ENCODE measurements at places on chromosomes 2 and 18.
A peak's percentile ranks its signal among the peaks of the same experiment; 100 is the strongest.

- no peak for DNase-seq
These were observed 6.5 kb downstream of the MAP4K4 start for GRCh38 chr2:101704046-101704466.

DNA sequence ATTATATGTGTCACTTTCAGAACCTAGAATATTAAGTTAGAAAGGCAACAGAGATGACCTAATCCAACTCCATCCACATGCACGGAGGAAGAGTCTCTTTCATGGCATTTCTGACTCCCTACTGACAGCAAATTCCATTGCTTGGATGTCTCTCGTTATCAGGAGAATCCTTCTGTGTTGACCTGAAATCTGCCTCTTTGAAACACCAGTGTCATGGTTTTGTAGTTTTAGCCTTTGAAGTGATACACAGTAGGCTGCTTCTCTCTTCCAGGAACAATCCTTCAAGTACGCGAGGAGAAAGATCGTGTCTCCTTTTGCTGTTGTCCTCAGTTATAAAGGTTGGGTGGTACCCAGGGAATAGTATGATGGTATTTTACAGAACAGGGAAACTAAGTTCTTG lies 201.9 kb upstream of the RASGRP3 start:
- DNase-seq: no peak

DNA sequence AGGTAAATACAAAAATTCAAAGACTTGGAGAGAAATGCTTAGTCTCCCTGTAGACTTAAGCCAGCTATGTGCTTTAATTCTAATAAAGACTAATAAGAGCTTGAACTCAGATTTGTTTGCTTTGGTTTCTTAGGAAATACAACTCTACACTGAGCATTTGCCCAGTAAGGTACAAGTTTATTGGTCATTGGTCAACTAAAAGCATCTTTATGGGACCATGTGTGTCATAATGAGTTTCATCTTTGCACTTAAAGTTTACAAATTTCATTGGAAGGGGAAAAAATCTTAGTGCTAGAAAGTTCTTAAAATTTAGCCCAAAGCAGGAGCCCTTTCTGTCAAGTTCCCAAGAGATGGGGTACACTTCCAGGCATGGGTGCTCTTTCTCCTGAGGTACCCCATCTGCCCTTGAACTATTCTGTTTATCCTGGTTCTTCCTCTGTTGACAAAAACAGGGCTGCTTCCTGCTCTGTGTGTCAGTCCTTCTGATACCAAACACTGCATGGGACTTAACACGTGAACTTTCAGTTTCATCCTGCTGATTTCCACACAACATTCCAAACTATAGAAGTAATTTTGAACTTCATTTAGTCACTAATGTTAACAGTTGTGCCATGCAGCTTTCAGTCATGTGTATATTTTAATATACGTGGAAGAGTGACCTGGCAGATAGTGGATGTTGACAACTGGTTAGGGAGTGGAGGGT lies 200.2 kb downstream of the TPGS2 start:
- DNase-seq: no peak

DNA sequence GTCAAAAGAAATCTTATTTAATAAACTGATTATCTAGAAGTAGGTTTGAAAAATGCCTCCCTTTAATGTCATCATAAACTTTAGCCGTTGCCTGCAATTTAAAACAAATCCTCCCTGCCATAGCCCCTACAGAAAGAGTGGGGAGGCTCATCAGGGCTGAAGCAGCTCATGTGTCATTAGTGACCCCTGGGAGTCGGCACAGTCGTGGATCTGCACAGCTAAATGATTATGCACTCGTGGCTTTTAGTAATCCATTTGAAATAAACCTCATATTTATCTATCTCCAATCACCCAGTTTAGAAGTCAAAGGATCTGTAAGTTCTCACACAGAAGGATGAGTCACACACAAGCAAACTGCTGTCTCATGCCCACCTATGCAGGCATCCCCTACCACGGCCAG lies 277.3 kb downstream of the SS18 start:
- no peak for DNase-seq

GRCh38 chr2:43161650-43162510 lies 64.5 kb downstream of the ZFP36L2 start:
- DNase-seq: no peak

- no peak for DNase-seq
These were observed 277.7 kb upstream of the SALL3 start for GRCh38 chr18:78701771-78702396.

DNA sequence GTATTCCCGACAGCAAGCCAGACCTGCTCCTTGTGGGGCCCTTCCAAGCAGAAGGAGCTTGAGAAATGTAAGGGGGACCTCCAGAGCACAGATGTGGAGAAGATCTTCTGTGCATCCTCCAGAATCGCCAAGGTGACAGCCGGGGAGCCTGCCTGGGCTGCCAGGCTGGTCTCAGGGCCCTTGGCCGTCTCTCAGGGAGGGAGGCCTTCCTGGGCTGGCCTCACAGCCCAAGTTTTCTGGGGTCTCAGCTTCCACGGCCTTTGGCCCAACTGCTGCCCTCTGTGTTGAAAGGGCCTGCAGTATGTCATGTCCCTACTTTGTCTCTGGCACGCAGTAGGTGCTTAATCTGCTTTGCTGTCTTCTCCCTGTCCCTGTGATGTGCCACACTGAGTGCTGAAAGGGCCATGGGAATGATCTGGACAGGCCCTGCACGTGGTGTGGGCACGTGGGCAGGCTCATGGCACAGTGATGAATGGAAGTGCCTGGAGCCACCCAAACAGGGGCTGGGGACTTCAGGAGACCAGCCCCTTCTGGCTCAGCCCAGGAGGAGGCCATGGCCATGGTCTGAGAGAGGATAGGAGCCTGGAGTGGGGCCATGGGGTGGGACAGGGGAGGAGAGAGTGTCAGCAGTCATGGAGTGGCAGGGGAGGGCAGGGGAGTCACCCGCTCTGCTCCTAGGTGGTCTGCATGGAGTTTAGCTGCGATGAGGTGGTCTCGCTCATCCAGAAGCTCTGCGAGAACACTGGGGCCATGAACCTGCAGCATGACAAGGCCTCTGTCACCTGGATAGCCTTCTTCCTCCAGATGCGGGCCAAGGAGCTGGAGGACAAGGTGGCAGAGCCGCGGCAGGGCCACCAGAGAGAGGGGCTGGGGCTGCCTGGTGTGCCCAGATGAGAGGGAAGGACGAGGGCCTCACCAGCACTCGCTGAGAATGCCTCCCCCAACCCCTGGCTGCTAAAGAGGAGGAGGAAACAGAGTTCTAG lies 35.4 kb downstream of the HJURP start:
- DNase-seq: no peak

DNA sequence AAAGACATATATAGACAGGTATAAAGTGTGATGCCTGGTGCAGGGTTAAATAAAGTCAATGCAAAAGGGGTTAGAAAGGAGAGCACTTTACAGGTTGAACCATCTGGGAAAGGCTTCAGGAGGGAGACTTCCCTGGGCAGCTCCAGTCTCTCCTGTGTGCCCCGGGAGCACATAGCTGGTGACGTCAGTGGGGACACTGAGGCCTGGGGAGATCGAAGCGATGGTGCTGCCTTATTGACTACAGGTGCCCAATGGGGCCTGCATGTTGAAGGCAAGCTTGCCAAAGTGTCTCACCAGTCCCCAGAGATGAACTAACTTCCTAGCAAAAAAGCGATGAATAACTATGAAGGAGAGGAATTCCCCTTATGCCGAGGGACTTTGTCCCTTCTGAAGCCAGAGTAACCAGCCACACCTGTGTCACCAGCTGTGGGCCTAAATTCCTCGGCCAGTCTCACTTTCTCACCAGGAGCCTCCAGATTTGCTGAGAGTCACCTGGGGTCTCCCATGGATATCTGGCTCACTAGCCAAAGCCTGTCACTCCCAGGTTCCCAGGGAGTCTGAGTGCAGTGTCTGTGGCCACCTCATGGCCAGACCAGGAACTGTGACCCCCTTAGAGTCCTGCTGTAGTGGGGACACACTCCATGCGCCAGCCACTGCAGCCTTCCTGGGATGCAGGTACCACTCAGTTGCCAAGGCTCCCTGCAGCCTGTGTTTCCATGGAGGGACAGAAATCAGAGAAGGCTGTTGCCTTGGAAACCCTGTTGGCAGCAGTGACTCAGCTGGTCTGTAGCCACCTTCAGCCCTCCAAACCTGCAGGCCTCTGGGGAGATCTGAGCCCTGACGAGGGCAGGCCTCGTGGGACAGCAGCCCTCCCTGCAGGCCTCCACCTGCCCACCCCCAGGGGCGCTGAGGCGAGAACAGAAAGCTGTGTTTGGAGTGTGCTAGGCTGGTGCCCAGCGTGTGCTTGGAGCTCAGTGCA lies 128.7 kb downstream of the CTIF start:
- no peak for DNase-seq

- DNase-seq: no peak
These were observed 255.6 kb downstream of the RDH14 start for GRCh38 chr2:18304849-18305248.

- no peak for DNase-seq
These were observed 9.2 kb downstream of the CCNYL1 start for GRCh38 chr2:207720517-207721187.

DNA sequence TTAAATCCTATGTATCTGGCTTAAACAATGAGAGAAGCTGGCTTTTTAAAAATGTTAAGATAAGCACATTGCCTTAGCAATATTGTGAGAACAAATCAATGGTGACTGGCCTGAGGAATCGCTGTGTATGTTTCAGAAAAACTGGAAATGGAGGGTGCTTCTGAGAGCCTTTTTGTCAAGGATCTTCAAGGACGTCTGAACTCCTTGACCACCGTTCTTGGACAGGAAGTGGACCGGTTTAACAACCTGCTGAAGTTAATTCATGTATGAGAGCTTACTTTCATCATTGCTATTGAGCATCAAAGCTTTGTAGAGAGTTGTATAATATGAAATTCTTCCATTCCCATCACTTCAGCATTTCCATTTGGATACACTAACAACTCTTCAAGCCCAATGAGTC lies 72.6 kb downstream of the TRABD2A start:
- DNase-seq: no peak

DNA sequence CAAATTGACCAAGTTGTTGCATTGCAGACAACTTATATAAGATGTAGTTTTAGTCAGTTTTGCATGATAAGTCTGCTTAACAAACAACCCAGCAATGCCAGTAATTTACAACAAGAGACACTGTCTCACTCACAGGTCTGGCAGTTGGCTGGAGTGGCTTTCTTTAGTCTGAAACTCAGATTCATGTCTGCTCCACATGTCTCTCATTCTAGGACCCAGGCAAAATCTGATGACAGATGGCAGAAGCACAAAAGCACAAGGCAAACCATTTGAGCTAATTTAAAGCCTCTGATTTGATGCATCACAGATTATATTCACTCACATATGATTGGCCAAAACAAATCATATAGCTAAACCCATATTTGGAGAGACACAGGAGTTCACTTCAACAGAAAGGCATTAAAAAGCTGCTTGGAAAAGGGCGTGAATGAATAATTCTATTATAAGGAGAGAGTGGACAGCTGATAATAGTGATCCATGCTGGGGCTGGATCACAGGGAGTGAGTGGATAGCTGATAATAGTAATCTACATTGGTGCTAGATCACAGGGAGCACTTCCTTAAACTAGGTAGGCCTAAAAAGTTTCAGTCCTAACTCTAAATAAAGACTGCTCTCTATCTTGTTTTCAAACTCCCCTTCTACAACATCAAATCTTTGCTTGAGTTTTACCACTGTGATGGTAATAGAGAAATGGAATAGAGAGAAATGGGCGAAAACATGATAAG lies 593.2 kb upstream of the ZNF804A start:
- DNase-seq: no peak

DNA sequence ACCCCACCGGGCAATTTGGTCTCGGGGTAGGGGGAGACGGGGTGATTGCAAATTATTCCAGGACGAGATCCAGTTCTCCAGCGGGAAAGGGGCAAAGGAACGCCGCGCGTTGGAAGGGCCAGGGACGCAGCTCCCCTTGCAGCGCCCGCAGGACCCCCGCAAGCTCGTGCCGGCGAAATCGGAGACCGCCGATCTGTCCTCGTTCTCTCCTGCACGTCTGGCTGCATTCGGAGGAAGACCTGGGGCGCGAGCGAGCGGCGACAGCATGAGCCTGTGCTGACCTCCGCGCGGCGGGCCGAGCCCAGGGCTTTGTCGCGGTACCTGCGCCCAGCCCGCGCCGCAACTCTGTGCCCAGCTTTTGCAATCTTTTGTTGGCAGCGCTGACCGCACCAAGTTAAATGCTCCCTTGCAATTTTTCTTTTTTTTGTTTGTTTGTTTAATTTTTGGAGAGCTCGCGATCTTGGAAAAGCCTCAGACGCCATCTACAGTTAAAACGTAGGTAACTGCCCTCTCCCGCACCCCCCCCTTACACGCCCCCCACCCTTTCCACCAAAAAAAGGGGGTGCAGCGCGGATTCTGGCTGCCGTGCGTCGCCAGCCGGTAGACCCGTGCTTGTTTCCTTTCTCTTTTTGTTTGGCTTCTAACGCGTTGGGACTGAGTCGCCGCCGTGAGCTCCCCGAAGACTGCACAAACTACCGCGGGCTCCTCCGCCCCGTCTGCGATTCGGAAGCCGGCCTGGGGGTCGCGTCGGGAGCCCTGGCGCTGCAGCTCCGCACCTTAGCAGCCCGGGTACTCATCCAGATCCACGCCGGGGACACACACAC lies 667 bp downstream of the TRIB2 start:
- DNase-seq: peak; percentile 61

DNA sequence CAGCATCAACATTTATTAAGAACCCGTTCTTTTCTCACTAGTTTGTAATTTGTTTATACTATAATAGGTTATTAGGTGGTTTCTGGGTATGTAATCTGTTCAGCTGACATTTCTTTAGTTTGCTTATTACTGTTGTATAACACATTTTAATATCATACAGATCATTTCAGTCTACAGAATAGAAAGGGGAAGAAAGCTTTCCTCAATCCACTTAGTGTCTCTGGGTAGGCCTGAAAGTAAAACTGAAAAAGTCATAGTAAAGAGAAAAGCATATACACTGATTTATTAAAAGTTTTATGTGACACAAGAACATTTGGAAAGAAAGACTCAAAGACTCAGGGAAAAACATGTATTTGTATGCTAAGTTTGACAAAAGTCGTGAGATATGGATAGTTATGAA lies 16.8 kb upstream of the KCNJ3 start:
- DNase-seq: no peak

DNA sequence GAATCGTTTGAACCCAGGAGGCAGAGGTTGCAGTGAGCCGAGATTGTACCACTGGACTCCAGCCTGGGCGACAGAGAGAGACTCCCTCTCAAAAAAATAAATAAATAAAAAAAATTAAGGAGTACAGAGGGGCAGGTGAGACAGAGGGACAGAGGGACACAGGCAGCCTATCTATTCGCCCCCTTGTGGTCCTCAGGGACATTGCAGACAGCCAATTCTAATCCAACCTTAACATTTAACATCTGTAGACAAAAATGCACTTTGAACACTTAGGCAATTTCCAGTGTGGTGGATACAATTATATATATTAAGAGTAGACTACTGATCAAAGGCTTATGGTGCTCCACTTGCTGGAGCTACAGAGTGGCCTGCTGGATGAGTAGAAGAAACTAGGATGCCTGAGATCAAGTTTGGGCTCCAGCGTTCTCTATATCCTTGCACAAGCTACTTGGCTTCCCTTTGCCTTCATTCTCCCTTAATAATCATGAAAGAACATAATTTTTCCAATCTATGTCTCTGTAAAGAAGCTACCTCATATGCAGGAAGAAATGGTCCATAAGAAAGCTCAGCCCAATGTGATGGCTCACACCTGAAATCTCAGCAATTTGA lies 8.2 kb upstream of the SMARCAL1 start:
- peak; percentile 45 for DNase-seq

- DNase-seq: no peak
These were observed 19.2 kb upstream of the GRP start for GRCh38 chr18:59200787-59201186.

Measured in activated CD4-positive, alpha-beta memory T cell treated with anti-CD3 and anti-CD28 coated beads, Interleukin-2, amount 10 ng/mL, durations not matched to agents 7 days and 5 days (primary cell).